Fibroblast of skin of left biceps (primary cell): ENCODE measurements at places on chromosomes 3 and 15.

GRCh38 chr3:50571486-50571885, 2.2 kb downstream of the HEMK1 start:
- no peak for DNase-seq

GRCh38 chr3:38563886-38564270, 67.7 kb downstream of the EXOG start:
- no peak for DNase-seq

GRCh38 chr3:66423791-66424190, 77.0 kb downstream of the LRIG1 start:
- peak; percentile 53 for DNase-seq

DNA sequence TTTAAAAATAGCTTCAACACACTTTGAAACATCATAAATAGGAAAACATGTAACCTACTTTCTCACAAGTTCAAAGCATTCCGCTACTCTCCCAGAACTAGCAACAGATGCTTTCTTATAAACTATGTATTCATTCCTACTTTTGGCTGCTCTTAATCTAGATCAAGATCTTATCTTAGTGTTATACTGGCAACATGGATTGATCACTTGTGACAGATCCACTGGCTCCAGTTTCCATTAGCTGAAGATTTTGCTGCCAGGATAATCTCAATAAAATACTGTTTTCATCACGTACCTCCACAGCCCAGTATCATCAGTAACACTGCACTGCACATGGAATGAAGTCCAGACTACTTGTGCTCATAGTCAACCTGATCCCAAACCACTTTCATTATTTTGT, 491.7 kb upstream of the AGTR1 start:
- peak; percentile 30 for DNase-seq

- DNase-seq = no peak
These were observed 16.0 kb upstream of the SQOR start for GRCh38 chr15:45618813-45619212.

DNA sequence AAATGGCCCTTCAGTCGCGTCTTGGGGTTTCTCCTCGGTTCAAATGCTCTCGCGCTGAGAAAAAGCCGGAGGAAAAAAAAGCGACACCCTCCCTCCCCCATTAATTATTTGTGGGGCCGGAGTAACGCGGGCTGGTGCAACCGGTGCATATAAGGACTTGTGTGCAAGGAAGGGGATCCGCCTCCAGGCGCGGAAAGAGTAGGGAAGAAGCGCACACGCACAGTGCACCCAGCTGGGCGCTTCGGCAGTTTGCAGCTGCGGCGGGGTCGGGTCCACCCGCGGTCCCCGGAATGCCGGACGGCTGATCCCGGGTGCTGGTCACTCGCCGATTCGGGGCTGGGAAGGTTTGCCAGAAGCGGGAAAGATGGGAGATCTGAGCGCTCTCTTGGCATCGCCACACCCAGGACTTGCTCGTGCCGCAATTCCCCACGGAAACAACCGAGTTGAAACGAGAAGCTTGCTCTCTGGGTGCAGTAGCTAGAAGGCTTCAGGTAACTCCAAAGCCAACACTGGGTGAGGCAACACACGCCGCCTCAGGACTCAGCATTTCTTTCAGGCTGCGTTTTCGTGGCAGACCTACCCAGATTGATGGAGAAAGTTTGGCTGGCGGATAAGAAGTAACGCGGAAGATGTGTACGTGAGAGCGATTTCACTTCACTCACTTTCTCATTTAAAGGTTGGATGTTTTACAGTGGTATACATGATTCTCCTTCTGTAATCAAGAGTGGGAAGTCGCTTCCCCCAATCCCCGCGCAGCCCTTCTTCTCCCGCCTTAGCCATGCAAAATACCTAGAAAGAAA, 720 bp upstream of the TNIK start:
- peak; percentile 24 for DNase-seq

GRCh38 chr15:70589728-70590127, 173.6 kb downstream of the UACA start:
- DNase-seq = no peak

DNA sequence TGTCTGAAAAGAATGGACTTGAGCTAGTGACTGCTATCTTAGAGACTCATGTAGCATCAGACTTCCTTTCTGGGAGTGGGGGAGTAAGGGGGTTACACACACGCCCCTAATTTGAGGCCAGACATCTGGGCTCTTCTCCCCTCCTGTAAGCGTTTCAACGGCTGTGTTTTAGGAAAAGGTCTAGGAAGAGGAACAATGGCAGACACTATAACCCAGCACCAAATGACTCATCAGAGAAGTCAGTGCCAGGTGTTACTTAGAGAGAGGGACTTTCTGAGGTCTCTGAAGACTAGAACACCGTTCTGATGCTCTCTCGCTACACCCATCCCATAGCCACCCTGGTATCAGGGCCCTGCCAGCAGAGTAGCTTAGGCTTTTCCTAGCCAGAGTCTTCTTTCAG, 65.5 kb downstream of the SSUH2 start:
- DNase-seq = no peak

- DNase-seq = no peak
These were observed 47.5 kb upstream of the AADACL2 start for GRCh38 chr3:151686257-151686656.

GRCh38 chr3:134327594-134327975, 46.7 kb downstream of the AMOTL2 start:
- DNase-seq = no peak

DNA sequence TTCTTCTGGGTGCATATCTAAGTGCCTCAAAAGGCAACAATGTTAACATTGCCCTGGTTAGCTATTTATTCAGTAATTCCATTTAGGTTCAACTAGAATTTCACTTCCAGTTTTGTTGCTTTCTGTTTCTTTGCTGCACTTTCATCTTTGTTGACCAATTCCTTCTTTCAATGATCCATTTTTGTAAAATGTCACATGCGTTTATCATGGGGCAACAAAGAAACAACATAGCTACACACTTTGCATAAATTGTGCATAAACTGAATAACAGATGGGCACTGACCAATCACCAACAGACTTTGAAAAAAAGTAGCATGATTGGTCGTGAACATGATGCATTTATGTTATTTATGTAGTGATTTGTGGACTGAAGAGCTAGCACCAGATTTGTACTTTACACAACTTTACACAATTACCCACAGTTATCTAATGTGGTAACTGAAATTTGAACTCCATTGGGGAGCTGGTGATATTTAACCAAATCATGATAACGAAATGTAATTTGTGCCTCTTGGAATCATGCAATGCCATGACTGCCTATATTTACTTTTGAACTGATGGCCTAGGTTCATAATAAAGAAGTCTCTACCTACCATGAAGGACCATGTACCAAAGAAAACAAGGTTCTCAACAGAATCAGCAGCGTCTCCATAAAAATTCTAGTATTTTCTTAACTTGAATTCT, 7.1 kb upstream of the CPOX start:
- no peak for DNase-seq

GRCh38 chr3:152817400-152817799, 17.5 kb upstream of the P2RY1 start:
- no peak for DNase-seq

DNA sequence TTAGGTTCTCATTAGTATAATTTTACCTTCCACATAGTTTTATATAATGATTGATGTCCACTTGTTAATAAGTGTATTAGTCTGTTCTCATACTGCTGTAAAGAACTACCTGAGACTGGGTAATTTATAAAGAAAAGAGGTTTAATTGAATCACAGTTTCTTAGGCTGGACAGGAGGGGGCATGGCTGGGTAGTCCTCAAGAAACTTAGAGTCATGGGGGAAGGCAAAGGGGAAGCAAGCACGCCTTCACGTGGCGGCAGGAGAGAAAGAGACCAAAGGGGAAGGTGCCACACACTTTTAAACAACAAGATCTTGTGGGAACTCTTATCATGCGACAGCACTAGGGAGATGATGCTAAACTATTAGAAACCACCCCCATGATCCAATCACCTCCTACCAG, 19.2 kb downstream of the DZIP3 start:
- no peak for DNase-seq

- DNase-seq = no peak
These were observed 66.2 kb downstream of the C3orf80 start for GRCh38 chr3:160291290-160291908.

GRCh38 chr3:28240441-28240840, 978 bp upstream of the CMC1 start:
- DNase-seq = no peak

DNA sequence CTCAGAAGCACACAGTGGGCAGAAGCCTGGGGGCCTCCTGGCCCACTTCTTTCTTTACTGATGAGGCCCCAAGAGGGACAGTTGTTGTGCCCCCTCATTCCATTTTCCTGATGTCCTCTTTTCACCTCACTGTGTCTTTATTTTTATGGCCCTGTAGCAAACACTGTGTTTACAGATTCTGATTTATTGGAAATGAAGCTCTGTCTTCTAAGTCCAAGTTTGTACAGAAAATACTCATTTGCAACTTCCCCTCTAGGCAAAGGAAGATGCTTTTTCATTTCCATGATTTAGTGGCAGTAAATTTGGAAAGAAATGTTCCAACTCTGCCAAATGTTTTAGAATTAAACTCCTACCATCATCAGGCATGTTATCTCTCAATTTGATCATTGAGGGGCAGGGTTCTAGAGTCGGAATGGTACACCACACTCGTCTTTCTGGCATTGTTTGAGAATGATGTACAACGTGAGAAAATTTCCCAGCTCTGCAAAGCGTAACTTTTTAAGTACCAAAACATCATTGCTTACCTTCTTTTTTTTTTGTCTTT, 129.7 kb downstream of the ARNT2 start:
- no peak for DNase-seq

DNA sequence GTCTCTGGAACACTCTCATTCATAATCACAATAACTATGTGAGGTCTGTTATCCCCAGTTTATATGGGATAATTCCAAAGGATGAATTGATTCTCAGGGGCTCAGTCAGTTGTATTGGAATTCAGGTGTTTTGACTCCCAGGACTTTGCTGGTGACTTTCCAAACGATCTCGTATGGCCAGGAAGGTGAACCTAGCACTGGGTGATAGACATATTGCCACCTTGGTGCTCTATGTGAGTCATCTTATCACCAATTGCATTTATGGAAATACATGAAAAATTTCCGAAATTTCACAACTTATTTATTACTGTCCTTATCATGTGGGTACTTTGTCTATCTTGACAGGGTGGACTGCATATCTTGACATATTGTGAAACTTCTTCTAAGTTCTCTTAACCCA, 287.3 kb downstream of the WDR72 start:
- no peak for DNase-seq

- peak; percentile 61 for DNase-seq
These were observed 170.2 kb upstream of the TPRG1 start for GRCh38 chr3:189001559-189001958.

GRCh38 chr3:136858381-136858780, 3.6 kb upstream of the NCK1 start:
- DNase-seq = no peak

DNA sequence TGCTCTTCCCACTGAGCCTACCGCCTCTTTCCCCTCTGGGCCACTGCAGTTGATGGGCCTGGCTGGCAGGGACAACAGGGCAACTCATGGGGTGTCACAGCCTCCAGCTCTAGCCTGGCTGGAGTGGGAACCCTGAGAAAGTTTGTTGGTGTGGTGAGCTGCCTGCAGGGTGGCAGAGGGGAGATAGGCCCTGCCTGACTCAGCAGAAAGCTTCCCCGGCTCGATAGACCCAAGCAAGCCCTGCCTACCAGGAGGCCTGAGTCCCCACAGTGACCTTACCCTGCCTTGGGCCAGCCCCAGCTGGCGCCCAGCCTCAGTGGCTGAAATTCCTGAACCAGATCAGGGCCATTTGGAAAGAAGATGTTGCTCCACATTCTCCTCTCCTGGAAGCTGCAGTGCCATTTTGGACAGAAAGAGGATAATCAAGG, 29.4 kb downstream of the ABTB1 start:
- DNase-seq = no peak

- no peak for DNase-seq
These were observed 1.8 kb downstream of the DALRD3 start for GRCh38 chr3:49016414-49017228.

- DNase-seq = no peak
These were observed 40.1 kb downstream of the C2CD4B start for GRCh38 chr15:62124973-62125303.

DNA sequence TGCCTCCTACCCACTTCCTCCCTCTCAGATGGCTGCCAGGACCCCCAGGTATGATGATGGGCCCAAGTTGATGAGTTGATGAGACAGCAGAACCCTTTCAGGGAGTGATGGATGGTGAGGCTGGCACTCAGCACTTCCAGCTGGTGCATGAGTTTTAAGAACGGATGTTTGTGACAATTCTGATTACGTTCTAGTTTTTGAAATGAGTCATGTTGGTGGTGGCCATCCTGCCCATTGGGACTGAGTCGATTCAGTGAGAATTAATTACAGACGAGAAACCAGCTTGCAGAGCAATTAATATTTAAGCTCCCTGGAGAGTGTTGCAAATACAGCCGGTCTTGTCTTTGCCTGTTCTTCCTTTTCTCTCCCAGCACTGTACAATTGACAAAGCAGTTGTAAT, 56.9 kb upstream of the NR2C2 start:
- DNase-seq = no peak

- DNase-seq = no peak
These were observed 9.3 kb downstream of the NR2F2 start for GRCh38 chr15:96339619-96340347.

- no peak for DNase-seq
These were observed 176.4 kb downstream of the ANXA2 start for GRCh38 chr15:60221356-60221755.

DNA sequence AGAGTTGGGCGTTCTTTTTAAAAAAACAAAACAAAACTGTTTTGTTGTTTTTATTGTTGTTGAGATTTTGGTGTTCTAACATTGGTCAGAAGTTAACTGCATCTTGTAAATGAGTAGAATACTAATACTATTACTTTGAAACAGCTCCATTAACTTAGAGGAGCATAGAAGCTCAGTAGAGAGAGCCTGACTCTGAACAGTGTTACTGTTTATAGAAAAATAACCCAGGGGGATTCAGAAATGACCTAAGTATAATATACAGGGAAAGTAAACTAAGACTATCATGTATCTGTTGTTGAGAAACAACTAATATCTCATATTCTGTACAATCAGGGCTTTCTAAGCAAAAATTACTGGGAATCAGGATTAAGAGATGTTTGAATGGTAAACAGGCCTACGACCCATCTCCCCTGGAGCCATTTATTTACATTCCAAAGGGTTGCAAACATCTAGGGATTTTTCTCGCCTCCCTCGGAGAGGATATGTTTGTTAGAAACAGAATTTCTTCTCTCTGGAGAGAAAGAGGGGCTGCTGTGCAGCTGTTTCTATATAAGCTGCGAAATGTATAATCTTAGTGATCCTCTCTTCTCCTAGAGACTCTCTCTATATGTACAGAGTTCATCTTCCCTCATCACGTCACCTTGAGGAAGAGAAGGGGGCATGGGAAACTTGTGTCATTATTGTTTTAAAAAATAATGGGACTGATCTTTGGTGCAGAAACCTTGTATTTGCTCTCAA, 827.5 kb upstream of the DPPA4 start:
- DNase-seq = no peak

GRCh38 chr3:150344079-150344759, 63.9 kb upstream of the TSC22D2 start:
- DNase-seq = no peak

GRCh38 chr15:57114070-57114469, 195.6 kb downstream of the TCF12 start:
- no peak for DNase-seq

- DNase-seq = no peak
These were observed 29.3 kb downstream of the CTSH start for GRCh38 chr15:78915341-78916087.

GRCh38 chr15:67039384-67040075, 25.9 kb upstream of the SMAD3 start:
- no peak for DNase-seq

- peak; percentile 96 for DNase-seq
These were observed 40.9 kb upstream of the CCDC80 start for GRCh38 chr3:112681822-112682325.
